ENCODE measurements at places on chromosomes 1 and 21. TPM values are rescaled to one million over a fixed set of nuclear protein-coding genes. Genes with fewer than 3 reads are reported as not detected.

Gene OR10J1
- not detected for total RNA-seq

Gene CD101
- 0.10 TPM for total RNA-seq

Gene ADGRL4
- total RNA-seq, result 246 TPM

Gene BRINP2
- total RNA-seq, result not detected

Gene KCNJ9
- total RNA-seq, result not detected

Gene GUCA2A
- not detected for total RNA-seq

Gene DNAJC28
- 2.4 TPM for total RNA-seq

Gene MRPS14
- total RNA-seq, result 15.2 TPM

Measured in vein endothelial cell (primary cell).